Activated gamma-delta T cell treated with Interleukin-2 at 50 U/mL for 16 hours (primary cell): ENCODE measurements at places on chromosomes 1 and 21.

DNA sequence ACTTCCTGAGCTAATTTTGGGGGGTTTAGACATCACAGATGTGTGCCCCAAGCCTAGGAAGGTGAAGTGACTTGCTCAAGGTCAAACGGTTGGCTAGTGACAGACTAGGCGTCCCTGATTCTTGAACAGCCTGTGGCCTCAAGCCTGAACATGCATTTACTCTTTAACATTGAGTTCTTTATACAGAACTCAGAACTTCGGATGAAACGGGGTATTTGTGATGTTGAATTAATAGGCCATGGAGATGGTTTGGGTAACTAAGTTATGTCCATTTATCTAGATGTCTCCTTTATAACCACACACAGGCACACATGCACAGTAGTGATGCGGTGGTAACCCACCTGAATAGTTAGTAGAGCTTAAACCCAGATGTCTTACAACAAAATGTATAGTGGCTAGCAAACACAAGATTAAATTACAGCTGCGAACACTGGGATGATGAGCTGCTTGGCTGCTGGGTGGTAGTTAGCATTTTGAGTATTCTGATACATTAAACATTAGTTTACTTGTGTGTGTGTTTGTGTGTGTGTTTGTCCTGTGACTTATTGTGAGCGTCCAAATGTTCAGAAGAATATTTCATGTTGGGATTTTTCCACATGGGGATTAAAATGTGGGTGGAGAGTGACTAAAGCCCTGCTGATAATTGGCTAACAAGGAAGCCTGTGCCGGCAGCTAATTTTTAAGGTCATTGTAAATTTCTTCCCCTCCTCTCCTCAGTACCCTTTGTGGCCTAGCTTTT lies 2.3 kb downstream of the ATP1A1 start:
- DNase-seq = no peak

DNA sequence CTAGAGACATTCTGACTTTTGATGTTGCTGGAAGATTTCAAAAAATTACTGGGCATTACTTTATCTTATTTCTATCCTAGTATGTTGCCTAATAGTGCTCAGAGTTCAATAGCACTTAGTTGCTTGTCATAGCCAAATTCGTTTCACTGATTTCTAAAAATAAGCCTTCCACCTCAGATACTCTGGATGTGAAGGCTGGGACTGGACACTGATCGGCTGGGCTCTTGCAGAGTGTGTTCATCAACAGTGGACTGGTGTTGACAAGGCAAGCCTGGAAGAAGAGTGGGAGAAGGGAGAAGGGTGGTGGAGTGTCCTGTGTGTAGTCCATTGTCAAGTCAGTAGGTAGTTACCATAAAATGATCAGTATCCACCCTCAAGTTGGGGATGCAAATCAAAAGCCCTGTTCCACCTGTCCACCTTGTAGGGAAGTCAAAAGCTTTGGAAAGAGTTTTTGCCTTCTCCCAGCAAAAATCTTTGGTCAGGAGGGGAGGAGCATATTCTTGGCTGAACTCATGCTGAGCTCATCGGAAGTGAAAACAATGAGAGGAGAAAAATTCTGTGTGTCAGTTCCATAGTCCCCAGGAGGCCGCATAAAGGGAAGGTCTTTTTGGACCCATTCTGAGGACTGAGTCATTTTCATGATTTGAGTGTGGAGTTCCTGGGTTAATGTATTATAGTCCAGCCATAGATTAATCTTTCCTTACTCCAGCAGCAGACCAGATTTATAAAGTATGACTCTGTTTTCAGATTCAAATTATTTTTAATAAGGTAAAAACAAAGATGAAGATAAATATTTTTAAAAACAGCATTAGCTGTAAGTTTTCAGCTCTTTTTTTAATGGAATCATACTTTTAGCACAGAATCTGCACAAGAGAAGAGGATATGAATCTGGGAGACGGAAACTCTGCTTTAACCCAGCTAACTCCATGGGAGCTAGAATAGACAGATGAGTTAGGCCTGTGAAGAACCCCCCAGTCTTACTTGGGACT lies 99.5 kb upstream of the BMP8A start:
- no peak for DNase-seq

GRCh38 chr1:167297222-167298214 lies 76.8 kb downstream of the POU2F1 start:
- no peak for DNase-seq

- DNase-seq = no peak
These were observed 2.3 kb upstream of the JAM2 start for GRCh38 chr21:25636727-25637126.
